ENCODE measurements at places on chromosomes 4 and X. TPM values are rescaled to one million over a fixed set of nuclear protein-coding genes. Genes with fewer than 3 reads are reported as not detected.

LGI2 gene
- 18.4 TPM for total RNA-seq

ENPEP gene
- 1.8 TPM for total RNA-seq

PSAPL1 gene
- not detected for total RNA-seq

TLR8 gene
- 1.4 TPM for total RNA-seq

GDI1 gene
- total RNA-seq, result 157 TPM

TSPAN6 gene
- total RNA-seq, result 37.9 TPM

OPHN1 gene
- total RNA-seq, result 7.6 TPM

DNA sequence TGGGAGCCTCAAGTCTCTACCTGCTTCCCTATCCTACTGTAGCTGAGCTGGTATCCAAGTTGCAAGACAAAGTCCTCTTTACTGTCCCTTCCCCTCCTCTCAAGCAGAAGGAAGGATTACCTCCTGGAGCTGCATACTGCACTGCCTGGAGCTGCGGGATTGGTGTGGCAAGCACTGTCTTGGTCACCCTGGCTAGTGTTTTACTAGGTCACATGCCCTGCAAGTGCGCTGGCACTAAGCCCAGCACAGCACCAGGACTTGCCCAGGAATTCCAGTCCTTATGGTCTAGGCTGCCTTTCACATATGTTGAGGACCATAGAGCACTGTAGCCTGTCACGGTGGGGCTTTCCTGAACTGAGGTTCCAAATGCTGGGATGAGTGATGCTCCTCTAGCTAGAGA lies 227.3 kb upstream of the ZC4H2 start:
- peak; percentile 22 for DNase-seq

DNA sequence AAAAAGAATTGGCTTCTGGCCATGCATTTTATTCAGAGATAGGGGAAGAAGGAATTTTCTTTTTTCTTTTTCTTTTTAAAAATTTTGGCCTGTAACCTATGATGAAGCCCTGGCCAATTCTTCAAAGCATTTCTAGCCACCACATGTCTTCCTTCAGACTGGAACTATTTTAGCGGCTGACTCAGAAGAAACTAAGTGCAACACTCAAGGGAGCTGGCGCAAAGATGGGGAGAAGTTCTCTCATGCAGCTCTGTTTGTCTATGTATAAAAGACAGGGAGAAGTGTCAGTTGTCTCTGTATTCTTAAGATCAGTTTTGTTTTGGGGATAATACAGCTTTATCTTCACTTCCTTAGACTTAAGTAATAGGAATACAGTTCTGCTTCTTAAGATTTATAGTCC lies 46.1 kb downstream of the MBNL3 start:
- no peak for DNase-seq

- DNase-seq, result no peak
Observed at GRCh38 chrX:108198420-108198819, 106.8 kb downstream of the ATG4A start.

GRCh38 chrX:32195611-32196010 lies 1015.7 kb downstream of the DMD start:
- DNase-seq, result no peak

DNA sequence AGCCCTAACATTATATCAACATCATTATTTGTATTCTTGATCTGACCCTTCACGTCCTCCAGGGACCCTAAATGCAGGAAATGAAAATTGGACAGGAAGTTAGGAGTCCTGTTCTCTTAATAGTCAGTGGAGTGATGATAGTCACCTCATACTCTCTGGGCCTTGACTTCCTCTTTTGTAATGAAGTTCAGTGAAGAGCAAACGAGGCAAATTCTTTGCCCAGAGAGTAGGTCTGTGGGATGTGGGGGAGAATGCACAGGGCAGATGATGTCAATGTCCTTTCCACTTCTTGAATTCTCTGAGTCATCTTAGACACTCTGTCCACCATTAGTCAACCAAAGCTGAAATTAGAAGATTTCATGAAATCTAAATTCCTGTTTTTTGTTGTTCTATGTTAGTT lies 17.1 kb upstream of the GPRIN3 start:
- DNase-seq, result no peak

DNA sequence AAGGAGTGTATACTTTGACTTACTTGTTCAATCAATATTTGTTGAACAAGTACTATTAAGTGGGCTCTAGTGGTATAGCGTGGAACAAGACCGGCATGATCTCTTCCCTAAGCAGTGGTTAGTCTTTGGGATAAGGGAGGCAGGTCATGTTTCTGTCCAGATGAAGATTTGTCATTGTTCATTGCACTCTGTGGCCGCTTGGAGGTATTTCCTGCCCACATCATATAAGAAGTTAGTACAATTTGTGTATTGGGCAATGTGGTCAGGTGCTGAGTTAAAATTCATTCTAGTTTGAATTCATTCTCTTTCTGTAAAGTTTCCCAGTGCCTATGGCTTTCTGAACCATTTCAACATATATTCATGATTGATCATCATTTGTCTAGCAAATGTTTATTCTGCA lies 101.1 kb upstream of the SHISA3 start:
- DNase-seq, result no peak

DNA sequence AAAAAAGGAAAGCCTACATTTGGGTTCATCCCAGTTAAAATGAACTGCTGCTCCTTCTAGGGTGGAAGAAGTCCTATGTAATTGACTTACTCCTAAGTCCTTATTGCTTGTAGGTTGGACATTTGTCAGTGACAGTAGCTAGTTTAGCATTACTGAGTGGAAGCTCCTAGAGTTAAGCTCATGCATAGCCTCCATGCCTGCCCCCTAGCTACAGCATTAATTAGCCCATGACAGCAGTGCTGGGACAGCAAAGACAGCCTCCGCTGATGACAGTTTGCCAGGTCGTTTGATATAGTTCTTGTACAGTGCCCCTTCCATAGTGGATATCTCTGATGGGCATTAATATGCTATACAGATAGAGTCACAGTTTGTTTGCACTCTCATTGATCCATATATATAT lies 18.7 kb upstream of the GALNTL6 start:
- DNase-seq, result no peak

DNA sequence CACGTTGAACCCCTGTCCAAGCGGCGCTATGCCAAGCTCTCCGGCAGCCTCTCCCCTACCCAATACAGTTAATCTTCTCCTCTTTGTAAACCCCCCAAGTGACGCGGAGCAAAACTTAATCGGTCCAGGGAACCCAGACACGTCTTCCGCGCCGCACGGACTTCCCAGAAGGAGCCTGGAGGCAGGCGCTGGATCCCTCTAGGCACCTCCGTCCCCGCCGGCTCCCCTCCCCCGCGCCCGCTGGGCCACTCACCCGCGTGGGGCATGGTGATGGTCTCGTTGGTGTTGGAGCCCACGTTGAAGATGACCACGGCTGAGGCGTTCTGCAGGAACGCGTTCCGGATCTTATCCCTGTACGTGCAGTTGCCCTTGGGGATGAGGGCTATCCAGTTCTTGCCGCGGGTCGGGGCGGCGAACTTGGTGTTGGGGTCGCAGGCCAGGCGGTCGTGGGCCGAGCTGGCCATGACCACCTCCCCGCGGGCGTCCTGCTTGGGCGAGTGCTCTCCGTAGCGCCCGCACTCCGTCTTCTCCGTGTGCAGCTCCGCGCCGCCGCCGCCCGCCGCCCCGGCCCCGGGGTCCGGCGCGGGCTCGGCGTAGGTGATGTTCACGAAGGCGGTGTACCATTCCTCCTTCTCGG lies 1.1 kb downstream of the RNF150 start:
- DNase-seq, result no peak

- no peak for DNase-seq
Observed at GRCh38 chrX:37746951-37747350, 32.9 kb upstream of the CYBB start.

DNA sequence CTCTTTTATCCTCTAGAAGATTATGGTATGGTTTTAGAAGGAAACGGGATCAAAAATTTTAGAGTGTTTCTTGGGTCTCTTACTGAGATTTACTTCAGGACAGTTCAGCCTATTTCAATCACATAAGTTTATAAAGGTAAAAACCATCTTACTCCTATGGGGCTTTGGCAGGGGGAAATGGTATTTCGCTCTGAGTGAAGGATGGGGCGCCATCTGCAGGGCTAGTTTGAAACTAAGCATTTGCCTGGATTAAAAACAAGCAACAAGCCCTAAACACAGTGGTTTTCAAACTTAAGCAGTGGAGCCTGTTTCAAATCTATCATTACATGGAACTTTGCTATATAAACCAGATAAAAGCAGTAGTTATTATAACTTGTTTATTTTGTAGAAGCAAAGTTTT lies 361.5 kb upstream of the FMR1 start:
- DNase-seq, result no peak

DNA sequence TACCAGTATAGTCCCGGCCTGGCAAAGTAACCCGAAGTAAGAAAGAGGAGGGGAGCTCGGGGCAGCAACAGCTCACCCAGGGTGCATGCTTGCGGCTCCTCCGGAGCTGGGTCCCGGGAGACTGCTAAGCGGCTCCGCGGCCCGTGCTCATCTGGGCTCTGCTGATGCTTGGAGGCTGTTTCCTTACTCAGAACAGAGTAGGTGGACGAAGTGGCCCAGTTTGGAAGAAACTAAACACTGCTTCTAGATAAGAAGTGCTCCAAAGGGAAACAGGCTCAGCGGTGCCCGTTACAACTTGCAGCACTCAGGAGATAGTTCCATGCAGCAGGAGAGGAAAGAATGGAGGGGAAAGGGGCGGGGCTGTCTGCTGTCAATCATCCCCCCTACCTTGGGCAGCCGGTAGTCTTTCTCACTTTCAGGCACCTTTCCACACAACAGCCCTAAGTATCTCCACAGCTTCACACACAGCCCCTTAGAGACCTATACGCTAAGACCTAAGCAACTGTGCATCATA lies at the start of gene COL4A6:
Gene COL4A6, minus strand, starts transcription at position 313 of the 514 bp plus-strand sequence. Its CDS starts 226 bp downstream, at position 87.
- peak; percentile 10 for DNase-seq

DNA sequence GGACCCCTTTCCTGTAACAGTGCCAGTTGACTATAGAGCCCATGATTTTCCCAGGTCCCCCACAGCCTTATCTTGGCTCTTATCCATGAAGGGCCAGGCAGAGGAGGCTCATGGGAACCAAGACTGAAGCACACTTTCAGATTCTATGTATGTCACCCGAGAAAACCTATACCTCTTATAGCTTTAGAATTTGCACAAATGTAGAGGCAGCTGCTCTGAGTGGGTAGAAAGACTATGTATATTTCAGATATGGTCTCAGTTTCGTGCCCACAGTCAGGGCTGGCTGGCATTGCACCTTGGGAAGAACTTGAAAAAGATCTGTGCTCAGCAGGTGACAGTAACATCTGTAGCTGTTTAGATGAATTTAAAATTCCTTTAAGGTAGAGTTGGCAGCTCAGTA lies 8.3 kb upstream of the LNX1 start:
- DNase-seq, result no peak

DNA sequence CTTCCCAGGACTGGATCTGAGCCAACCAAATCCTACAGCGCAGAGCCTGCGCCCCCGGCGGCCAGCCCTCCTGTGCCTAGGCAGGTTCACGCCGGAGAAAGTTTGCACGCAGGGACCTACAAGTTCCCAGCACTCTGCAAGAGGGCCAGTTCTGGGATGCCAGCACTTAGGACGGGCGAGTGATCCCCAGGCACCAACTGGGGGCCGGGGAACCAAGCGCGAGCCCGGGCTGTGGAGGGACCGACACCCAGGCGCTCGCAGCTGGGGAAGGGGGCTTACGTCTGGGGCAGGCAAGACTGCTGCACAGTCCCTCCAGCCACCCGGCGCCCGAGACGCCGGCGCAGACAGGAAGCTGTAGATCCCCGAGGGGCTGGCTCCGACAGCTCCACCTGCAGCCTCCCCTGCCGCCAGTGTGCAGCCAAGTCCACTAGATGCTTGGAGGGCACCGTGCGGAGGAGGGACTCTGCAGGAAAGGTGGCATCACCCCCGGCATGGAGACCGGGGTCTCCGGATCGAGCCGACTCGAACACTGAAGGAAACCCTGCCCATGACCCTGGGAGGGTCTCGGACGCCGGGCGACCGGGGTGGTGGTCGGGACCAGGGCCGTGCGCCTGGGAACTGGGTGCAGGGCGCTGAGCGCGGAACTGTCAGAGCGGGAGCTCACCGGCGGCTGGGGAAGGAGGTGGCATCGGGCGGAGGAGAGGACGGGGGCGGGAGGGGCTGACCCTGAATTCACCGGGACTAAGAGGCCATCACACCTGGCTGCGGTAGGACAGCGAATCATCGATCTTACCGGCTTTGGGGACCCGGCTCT lies 566 bp downstream of the CORIN start:
- DNase-seq, result no peak

DNA sequence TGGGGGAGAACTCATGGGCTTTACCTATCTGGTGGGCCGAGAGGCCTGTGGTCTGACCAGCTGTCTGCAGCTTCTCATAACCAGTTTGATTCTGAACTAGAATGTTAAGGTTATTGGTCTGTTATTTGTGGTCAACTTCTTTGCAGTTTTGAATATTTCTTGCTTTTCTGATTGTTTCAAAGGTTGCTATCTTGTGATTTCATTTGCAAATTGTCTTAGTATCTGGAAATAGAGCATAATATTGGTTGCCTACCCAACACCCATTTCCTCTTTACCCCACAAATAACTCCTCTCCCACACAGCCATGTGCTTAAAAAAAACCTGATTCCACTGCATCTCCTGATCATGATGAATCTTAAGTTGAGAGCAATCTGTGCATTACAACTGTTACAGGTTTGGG lies 39.1 kb upstream of the BMP2K start:
- DNase-seq, result no peak

GRCh38 chr4:89899152-89899551 lies 4.5 kb downstream of the MMRN1 start:
- DNase-seq, result no peak

DNA sequence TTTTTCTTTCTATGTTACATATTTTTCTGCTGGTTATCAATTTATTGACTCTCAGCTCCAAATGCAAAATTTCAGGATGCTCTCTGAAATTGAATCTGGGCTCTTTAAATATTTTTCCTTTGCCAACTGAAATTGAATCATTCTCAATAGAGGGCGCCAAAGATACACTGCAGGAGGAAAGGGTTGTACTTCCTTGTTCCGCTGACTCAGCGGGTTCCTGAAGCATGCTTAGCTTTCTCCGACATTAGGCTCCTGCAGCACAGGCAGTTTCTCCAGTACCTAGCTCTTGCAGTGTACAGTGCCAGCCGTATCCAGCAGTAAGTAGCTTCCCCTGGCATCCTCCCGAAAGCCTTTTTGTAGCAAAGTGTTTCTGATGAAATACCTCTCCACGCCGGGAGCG lies 28.8 kb upstream of the CFAP47 start:
- DNase-seq, result peak; percentile 32

DNA sequence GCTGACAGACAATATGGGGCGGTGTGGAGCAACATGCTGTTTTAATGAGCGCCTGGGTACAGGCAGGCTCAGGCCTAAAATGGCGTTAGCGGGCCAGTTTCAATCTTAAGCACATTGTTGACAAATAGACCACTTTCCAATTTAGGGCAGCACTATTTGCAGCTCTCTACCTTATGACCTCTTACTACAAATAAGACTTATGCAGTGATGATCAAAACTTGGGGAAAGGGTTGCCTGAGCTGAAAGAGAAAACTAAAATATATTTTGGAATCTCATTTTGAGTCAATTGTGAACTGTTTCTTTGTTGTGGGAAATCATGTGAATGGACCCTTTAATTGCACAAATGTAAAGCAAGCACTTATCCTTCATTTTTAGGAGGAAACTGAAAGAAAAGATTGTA lies 25.5 kb upstream of the GPAT3 start:
- DNase-seq, result no peak

DNA sequence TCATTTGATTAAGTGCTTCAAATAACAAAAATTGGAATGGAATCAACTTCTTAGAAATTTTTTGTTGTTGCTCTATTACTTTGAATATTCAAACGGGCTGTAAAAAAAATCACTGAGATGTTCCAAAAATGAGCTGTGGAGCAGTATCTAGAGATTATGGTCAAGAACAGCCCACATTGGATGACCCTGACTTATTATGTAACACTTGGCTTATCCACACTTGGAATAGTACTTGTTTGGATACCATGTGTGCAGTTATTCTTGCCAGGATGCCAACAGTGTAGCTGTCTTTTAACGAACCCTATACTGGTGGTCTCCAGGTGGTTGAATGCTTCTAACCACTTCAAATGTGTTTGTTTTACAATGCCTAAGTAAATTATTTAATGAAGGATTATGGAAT lies 64.9 kb upstream of the CAMK2D start:
- no peak for DNase-seq

Data from mucosa of gallbladder (tissue), 1 donor.